Stimulated activated CD4-positive, alpha-beta T cell treated with anti-CD3 and anti-CD28 coated beads, Interleukin-2, amount 100 ng/mL, for 4 hours (primary cell): ENCODE measurements at places on chromosomes 3 and 15.
A peak's percentile ranks its signal among the peaks of the same experiment; 100 is the strongest.

DNA sequence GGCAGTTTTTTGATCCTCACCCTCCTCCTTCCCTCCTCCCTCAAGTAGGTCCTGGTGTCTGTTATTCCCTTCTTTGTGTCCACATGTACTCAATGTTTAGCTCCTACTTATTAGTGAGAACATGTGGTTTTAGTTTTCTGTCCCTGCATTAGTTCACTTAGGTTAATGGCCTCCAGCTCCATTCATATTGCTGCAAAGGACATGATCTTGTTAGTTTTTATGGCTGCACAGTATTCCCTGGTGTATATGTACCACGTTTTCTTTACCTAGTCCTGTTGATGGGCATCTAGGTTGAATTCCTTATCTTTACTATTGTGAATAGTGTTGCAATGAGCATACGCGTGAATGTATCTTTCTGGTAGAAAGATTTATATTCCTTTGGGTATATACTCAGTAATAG is 61.7 kb upstream of the FGF7 start:
- no peak for DNase-seq

DNA sequence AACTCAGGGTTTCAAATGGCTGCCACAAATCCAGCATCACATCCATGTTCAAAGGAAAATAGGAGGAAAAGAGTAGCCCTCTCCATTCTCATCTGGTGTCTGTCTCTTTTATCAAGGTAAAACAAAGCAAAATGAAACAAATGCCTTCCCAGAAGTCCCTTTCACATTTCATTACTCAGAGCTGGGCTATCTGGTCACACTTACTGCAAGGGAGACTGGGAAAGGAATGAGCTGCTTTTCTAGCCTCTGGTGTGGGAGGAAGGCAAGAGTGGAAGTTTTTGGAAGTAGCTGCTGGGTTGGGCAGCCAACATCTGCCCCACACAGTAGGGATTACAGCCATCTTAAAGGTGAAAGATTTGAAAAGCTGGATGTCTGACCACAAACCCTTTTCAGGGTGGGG is 51.8 kb downstream of the KLF15 start:
- no peak for DNase-seq

GRCh38 chr3:165837058-165837525 is at the start of gene BCHE:
TSS of gene BCHE (minus strand) at chr3:165837423. CDS start at chr3:165831033, 6,390 bp downstream.
- DNase-seq, result no peak

GRCh38 chr3:123688241-123688747 is 103.4 kb upstream of the HACD2 start:
- DNase-seq, result no peak

- no peak for DNase-seq
Measured at GRCh38 chr3:119395923-119396358, 67.5 kb downstream of the TMEM39A start.

DNA sequence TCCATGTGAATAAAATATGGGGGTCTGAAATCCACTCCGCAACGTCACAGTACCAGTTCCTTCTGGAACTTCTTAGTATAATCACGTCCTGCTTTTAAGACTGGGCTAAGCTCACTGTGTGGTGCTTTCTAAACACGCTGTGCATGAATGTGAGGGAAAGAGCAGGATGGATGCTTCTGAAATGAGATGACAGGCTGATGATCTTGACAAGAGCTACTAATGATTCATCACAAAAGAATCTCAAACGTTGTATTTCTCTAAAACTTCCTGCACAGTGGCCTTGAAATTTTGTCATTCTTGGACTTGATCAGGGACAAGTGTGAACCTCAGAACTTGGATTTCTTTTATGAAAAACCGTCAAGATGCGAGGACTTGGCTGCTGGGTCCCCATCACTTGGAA is 221.4 kb downstream of the CADPS start:
- DNase-seq, result no peak

GRCh38 chr15:93087825-93088199 is 1.2 kb downstream of the RGMA start:
- DNase-seq, result peak; percentile 36

DNA sequence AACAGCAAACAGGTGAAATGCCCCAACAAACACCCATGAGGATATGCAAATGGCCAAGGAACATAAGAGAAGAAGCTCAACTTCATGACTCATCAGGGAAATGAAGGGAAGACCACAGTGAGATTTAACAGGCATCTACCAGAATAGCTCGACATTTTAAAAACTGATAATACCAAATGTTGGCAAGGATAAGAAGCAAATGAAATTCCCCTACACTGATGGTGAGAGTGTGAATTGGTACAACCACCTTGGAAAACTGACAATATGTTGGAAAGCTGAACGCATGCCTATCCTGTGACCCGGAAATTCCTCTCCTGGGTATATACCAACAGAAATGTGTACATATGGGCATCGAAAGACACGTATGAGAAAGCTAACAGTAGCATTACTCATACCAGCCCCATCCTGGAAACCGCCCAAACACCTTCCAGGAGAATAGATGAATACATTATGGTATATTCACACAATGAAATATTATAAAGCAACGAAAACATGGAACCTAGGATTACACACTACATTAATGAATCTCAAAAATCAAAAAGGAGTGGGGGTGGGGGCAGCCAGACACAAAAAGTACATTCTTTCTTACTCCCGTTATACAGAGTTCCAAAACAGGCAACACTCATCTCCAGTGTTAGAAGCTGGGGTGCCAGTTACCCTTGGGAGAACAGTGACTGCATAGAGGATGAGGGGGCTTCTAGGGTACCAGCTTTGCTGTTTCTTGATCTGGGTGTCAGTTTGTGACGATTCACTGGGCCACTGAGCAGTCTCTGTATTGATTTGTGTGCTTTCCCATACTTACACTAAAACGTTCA is 16.9 kb downstream of the RFTN1 start:
- no peak for DNase-seq

GRCh38 chr3:127074900-127075360 is 92.0 kb downstream of the PLXNA1 start:
- DNase-seq, result no peak

DNA sequence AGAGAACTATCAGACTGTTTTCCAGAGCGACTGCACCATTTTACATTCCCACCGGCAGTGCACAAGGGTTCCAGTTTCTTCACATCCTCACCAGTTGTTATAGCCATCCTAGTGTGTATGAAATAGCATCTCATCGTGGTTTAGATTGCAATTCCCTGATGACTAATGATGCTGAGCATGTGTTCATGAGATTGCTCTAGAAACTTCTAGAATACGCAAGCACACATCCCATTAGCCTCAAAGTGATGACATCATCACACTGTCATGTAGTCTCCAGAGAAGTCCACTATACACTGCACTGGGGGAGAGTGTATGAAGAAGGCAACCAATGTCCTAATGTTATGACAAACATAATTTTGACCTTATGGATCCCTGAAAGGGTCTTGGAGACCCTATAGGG is 30.1 kb downstream of the FBLN2 start:
- no peak for DNase-seq
